ENCODE measurements at places on chromosomes 7 and 10. TPM values are rescaled to one million over a fixed set of nuclear protein-coding genes. Genes with fewer than 3 reads are reported as not detected.

The SPDYE9 gene
- not detected for total RNA-seq

The IFIT2 gene
- 21.8 TPM for total RNA-seq

The STEAP4 gene
- 0.18 TPM for total RNA-seq

The CARD11 gene
- total RNA-seq = 199 TPM

The NDUFB8 gene
- 151 TPM for total RNA-seq

The CDH23 gene
- 1.2 TPM for total RNA-seq

The VSTM2A gene
- total RNA-seq = not detected

The ZNF239 gene
- 0.94 TPM for total RNA-seq

DNA sequence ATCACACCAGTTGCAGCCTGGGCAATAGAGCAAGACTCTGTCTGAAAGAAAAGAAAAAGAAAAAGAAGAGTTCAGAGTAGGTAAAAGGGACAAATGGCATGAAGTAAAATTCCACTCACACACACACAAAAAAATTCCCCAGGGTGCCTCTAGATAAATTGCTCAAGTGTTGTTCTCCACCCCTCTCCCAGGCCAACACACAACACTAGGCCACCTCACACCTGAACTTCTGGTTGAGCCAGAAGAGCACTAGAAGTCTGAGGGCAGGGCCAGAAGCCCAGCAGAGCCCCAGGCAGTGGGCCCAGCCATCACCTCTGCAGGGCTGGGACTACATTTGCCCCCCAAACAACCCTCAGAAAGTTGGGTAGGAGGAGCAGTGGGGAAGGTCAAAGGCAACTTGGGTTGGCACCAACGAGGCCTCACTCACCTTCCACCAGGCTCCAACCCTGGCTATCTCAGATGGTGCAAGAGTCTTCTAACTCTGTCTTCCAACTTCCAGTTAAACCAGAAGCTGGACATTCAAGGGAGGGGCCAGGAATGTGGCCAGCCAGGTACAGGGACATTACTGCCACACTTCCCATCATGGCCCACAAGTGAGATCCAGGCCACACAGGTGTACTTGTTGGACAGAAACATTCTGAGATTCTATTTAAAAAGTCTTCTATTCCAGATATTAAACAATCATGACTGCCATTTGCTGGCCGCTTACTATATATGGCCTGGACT, 25.6 kb upstream of the DLX6 start:
- H3K4me3 ChIP-seq = no peak overlapping the region
- no peak overlapping the region for H3K27ac ChIP-seq
- H3K36me3 ChIP-seq = no peaks in the 10 kb centered on the region
- H3K4me1 ChIP-seq = no peaks in the 10 kb centered on the region

GRCh38 chr7:37419496-37419895, 29.2 kb downstream of the ELMO1 start:
- no peak overlapping the region for H3K27ac ChIP-seq
- H3K4me1 ChIP-seq = peaks cover 4% of the 10 kb centered on the region
- H3K4me3 ChIP-seq = no peak overlapping the region
- DNase-seq = no peak
- no peaks in the 10 kb centered on the region for H3K36me3 ChIP-seq

DNA sequence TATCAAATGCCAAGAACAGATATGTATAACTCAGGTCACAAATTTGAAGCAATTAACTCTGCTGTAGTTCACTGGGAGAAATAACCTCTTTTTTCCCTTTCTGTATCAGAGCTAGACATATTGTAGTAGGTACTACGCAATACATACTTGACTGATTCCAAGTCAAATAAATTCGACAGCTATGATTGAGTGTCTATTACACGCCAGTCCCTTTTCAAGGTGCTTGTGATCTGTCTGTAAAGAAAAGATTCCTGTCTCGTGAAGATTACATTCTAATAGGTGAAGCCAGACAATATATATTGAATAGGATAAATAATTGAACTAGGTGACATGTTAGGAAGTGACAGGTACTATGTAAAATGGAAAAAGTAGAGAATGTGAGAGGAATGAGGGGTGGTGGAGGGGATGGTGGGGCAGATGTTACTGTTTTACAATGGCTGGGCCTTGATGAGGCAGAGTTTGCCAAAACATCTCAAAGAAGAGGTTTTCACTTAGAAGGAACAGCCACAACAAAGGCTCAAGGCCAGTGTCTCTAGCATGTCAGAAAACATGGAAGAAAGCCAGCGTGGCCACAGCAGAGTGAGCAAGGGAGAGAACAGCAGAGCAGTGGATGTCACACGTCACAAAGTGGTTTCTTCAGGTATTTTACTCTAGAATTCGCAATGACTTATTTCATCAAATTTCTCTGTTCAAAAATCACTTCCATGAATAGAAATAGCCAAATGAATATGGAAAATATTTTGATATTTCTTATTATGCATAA, 282.6 kb upstream of the CACNA2D1 start:
- no peaks in the 10 kb centered on the region for H3K36me3 ChIP-seq
- H3K27me3 ChIP-seq = no peaks in the 10 kb centered on the region
- H3K27ac ChIP-seq = no peak overlapping the region
- no peak overlapping the region for H3K4me3 ChIP-seq
- DNase-seq = no peak
- no peaks in the 10 kb centered on the region for H3K4me1 ChIP-seq

DNA sequence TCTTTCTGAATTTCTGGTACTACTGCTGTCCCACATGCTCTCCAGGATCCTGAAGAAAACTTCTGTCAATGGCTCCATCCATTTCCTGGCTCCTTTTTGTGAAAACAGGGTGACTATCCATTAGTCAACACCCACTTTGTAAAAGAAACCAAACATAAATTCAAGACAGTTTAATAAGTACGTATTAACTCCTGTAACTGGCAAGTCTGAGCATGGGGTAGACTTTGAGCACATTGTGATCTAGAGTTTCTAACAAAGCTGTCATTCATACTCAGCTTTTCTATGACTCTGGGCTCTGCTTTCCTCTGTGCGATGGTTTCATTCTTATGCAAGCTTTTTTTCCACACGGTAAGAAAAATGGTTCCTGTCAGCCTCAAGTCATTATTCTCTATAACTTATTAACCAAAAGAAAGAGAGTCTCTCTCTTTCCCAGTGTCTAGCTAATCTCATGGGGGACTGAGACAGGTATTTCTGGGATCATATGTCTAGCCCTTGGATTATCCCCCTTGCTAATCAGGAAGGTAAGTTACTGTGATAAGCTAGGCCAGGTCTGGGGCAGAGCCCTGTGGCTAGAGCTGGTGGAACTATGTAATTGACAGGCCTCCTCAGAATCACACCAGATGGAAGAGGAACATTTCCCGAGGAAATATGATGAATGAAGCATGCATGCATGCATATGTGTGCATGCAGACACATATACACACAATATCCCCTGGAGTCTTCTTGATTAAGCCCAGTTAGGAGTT, 98.5 kb downstream of the GNAI1 start:
- no peak for DNase-seq
- H3K27ac ChIP-seq = no peak overlapping the region
- H3K36me3 ChIP-seq = no peaks in the 10 kb centered on the region
- H3K4me3 ChIP-seq = no peak overlapping the region
- no peaks in the 10 kb centered on the region for H3K4me1 ChIP-seq

GRCh38 chr7:21767300-21767900, 178.3 kb downstream of the CDCA7L start:
- H3K36me3 ChIP-seq = no peaks in the 10 kb centered on the region
- H3K4me1 ChIP-seq = no peaks in the 10 kb centered on the region
- no peak for DNase-seq

DNA sequence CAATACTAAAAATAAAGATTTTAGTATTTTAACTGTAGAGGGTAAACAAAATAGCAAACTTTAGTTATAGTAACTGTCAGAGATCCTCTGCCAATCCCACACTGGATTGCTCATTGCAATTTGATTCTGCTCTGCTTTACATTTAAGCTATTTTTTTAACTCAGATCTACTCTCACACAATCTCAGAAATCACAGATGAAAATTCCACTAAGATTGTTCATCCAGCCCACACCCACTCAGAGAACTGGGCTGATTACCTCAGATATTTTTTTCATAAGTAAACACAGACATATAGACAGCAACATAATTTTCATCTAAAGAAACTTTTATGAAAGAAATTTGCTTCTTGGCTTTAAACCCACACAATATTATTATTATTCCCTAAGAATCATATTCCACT, 7.0 kb downstream of the OSBPL3 start:
- H3K4me1 ChIP-seq = peaks cover 17% of the 10 kb centered on the region
- no peak overlapping the region for H3K27ac ChIP-seq
- no peaks in the 10 kb centered on the region for H3K36me3 ChIP-seq
- H3K4me3 ChIP-seq = no peak overlapping the region
- no peak for DNase-seq

- no peak overlapping the region for H3K4me3 ChIP-seq
- no peaks in the 10 kb centered on the region for H3K27me3 ChIP-seq
- H3K36me3 ChIP-seq = no peaks in the 10 kb centered on the region
Observed at GRCh38 chr7:133910761-133911160, 216.4 kb upstream of the LRGUK start.

- H3K27me3 ChIP-seq = no peaks in the 10 kb centered on the region
- no peaks in the 10 kb centered on the region for H3K4me1 ChIP-seq
- no peak overlapping the region for H3K4me3 ChIP-seq
- no peak overlapping the region for H3K27ac ChIP-seq
- H3K36me3 ChIP-seq = no peaks in the 10 kb centered on the region
Observed at GRCh38 chr7:137578541-137578940, 235.0 kb upstream of the PTN start.

DNA sequence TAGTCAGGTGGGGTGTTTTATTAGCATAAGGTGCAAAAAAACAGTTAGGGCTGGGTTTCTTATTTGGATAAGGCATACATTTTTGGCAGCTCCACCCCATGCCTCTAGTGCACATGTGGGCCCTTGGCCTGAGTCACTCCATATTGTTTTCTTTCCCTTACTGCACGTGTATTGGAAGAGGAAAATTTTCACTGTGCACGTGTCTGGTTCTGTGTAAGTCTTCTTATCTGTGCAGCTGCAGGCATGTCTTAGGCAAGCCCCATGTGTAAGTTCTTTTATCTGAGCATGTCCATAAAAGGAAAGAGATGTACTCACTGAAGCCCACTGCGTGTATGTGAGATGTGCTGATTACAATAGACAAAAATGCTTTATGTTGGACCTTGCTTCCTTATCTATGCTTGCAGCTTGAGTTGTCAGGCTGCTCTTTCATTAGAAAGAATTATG, 540.3 kb upstream of the IGFBP3 start:
- H3K27me3 ChIP-seq = no peaks in the 10 kb centered on the region
- no peaks in the 10 kb centered on the region for H3K4me1 ChIP-seq
- H3K27ac ChIP-seq = no peak overlapping the region

DNA sequence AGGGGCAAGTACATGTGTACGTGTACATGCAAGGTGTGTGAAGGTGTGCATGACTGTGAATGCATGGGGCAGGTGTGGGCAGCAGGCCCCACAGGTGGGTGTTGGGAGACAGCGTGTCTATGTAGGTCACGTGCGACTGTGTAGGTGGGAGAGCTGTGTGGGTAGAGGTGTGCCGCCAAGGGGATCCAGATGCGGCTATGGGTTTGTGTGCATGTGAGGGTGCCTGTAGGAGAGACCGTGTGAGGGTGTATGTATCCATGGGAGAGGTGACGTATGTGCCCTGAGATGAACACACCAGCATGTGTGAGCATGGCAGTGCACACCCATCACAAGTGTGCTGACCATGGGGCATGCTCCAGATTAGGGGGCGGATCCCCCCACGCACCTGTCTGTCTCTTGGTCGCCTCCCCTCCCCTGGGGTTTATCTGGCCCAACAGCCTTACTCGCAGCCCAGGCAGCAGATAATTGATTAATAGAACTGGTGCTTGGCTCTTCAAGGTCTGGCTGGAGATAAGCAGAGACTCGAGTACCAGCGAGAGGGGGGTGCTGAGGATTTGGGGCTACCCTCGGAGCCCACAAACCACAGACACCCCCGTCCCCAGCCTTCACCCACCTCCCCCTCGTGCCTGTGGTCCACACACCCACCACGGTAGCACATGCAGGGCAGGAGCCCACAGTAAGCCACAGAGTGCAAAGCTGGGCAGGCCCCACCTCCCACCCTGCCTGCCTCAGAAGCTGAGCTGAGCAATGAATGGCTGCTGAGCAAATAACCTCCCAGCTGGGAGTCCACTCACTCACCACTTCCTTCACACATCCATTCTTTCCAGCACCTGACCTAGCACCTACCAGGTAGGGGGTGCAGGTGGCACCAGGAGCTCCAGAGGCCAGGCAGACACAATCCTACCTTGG, 41.4 kb upstream of the ZMIZ1 start:
- DNase-seq = peak; percentile 77
- no peak overlapping the region for H3K4me3 ChIP-seq
- H3K36me3 ChIP-seq = no peaks in the 10 kb centered on the region
- no peak overlapping the region for H3K27ac ChIP-seq
- H3K4me1 ChIP-seq = peaks cover 52% of the 10 kb centered on the region

DNA sequence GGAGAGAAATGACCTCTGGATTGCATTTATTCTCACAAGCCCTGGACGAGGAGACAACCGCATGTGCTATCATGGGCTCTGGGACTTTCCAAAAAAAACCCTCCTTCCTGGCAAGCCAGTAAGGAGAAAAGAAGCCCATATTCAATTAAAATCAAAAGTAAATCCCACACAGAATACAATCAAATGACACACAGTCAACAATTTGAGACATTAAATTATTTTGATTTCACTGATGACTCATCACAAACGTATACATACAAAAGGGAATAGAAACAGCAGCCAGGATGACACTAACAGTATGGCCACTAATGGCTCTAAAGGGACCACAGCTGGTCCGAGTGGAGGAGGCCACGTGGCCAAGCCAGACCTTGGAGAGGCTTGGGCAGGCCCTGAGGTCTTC, 24.9 kb downstream of the LRRC20 start:
- no peaks in the 10 kb centered on the region for H3K27me3 ChIP-seq
- no peaks in the 10 kb centered on the region for H3K36me3 ChIP-seq
- H3K4me1 ChIP-seq = peaks cover 29% of the 10 kb centered on the region
- H3K4me3 ChIP-seq = no peak overlapping the region
- no peak for DNase-seq
- H3K27ac ChIP-seq = no peak overlapping the region

- no peak overlapping the region for H3K4me3 ChIP-seq
- H3K27me3 ChIP-seq = no peaks in the 10 kb centered on the region
- no peak for DNase-seq
- no peaks in the 10 kb centered on the region for H3K4me1 ChIP-seq
- no peaks in the 10 kb centered on the region for H3K36me3 ChIP-seq
Observed at GRCh38 chr10:34303022-34303421, 512.1 kb downstream of the PARD3 start.

- no peak overlapping the region for H3K4me3 ChIP-seq
- H3K27ac ChIP-seq = no peak overlapping the region
- DNase-seq = no peak
Observed at GRCh38 chr10:36089790-36090440, 447.8 kb upstream of the FZD8 start.

Measured in natural killer cell (primary cell).